Ecto neural progenitor cell (in vitro differentiated cells): ENCODE measurements at places on chromosomes 2 and 18.

DNA sequence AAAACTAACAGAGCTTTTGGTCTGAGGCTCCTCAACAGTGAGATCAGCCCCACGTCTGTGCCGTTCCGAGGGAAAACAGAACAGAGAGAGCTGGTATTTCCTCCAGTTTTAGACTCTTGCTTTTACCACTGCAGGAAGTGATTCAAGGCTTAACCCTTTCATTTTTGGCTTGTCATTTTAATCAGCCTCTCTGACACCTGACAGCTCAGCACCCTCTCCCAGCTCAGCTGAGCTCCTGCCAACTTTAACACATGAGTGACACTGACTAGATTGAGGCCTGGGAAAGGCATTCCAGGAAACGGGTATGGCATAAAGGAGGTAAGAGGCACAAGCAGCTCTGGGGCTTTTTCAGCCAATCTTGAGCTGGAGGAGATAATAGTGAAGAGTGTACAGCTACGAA, 239.4 kb upstream of the SKOR2 start:
- DNase-seq, result no peak

- no peak for DNase-seq
Measured at GRCh38 chr2:187349326-187349944, 98.6 kb downstream of the CALCRL start.

GRCh38 chr2:9599430-9599829, 31.4 kb downstream of the YWHAQ start:
- DNase-seq, result no peak

DNA sequence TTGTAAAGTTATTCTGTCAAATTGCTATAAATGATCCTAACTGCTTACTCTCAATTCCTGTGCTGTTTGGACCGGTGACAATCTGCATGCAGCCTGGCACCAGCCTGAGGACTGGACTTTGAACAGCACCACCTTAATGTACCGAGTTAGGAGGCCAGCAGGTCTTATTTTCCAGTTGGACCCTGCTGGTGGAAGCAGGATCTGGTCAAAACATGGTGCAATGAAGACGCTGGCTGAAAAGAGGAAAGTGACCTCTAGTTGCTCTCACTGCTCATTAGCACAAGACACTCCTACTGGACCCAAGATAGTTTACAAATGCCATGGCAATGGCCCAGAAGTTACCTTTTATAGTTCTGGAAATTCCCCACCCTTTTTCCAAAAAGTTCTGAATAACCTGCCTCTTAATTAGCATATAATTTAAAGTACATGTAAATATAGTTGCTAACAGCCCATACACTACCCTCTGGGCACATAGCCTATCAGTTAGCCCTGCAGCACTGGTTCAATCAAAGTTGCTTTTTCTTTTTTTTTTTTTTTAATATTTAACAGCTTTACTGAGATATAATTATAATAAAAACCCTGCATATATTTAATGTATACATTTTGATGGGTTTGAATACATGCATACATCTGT, 35.8 kb downstream of the RBKS start:
- no peak for DNase-seq

GRCh38 chr2:3642521-3643215, 15.3 kb upstream of the ALLC start:
- DNase-seq, result peak; percentile 23

DNA sequence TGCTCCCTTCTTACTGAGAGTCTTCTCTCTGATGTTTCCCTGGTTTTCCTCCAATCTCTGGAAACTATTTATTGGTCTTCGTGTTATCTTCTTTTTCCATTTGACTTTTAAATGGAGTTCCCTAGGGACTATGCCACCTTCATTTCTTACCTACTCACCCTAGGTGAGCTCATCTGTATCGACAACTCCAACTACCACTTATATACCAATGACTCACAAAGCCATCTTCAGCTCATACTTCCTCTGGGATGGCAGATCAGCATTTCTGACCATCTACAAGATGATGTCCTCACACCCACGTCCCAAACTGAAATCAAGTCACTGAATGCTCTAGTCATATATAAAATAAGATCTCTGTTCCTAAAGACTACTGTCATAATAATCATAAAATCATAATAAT, 40.6 kb downstream of the CFAP210 start:
- DNase-seq, result no peak

DNA sequence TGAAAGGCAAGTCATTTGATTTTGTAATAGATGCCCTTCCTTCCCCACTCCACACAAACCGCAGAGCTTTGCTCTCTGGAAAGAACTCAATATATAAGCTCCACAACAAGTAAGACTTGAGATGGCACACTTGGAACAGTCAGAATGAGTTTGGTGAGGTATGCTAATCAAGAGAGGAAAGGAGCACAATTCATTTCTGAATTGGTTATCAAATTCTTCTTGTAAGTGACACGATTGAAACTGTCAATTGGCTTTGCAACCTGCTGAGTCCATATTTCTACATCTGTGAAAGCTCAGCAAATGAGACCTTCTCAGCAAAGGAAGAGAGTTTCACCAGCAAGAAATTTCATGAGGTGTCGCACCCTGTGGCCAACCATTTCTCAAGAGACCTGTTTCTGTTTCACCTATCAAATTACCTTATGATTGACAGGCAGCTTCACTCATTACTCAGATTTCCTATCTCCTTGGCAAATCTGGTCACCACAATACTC, 19.1 kb downstream of the CTLA4 start:
- DNase-seq, result no peak

DNA sequence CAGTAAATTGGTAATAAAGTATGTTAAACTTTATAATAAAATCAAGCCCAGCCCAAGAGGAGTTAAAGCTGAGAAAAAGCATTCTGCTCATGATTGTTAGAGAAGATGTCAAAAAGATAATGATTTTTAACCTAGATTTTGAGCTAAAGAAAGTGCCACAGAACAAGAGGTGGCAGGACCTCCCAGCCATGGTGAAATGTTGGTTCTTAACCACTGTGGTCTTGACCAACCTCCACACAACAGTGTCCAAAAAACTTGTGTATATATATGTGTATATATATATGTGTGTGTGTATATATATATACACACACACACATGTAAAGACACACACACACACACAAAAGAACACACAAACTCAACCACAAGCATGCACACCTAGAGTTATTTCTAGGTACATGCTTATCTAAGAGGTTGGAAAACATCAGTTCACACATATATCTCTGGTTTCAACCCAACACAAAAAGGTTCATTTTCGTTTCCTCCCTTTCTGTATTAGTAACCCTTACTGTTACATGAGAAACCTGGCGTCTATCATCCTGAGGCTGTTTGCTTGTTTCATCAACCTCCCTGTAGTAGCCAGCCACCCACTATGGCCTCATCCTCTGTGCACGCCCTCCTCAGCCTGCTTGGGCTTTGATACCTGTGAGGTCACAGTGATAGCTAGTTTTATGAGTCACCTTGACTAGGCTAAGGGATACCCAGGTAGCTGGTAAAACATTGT, 631.8 kb upstream of the ID2 start:
- DNase-seq, result no peak

- DNase-seq, result no peak
Measured at GRCh38 chr18:297936-298335, 30.1 kb upstream of the THOC1 start.

- DNase-seq, result no peak
Measured at GRCh38 chr2:30694286-30695055, 112.8 kb downstream of the CAPN13 start.

- DNase-seq, result no peak
Measured at GRCh38 chr2:133411857-133412256, 156.4 kb downstream of the NCKAP5 start.

- DNase-seq, result no peak
Measured at GRCh38 chr2:240793313-240794177, 26.5 kb downstream of the KIF1A start.

- peak; percentile 93 for DNase-seq
Measured at GRCh38 chr2:112726487-112727190, 5.8 kb downstream of the NT5DC4 start.

- DNase-seq, result no peak
Measured at GRCh38 chr2:44948565-44949328, 7.2 kb downstream of the SIX3 start.

GRCh38 chr18:56869189-56869777, 218.1 kb downstream of the WDR7 start:
- no peak for DNase-seq

GRCh38 chr2:714005-714741, 37.0 kb upstream of the TMEM18 start:
- peak; percentile 67 for DNase-seq

GRCh38 chr2:9993488-9994165, 42.1 kb downstream of the GRHL1 start:
- DNase-seq, result no peak

- peak; percentile 73 for DNase-seq
Measured at GRCh38 chr18:9708057-9708433, at the start of gene RAB31. TSS of gene RAB31 (plus strand) at chr18:9708301. CDS start at chr18:9708406, 105 bp downstream.

DNA sequence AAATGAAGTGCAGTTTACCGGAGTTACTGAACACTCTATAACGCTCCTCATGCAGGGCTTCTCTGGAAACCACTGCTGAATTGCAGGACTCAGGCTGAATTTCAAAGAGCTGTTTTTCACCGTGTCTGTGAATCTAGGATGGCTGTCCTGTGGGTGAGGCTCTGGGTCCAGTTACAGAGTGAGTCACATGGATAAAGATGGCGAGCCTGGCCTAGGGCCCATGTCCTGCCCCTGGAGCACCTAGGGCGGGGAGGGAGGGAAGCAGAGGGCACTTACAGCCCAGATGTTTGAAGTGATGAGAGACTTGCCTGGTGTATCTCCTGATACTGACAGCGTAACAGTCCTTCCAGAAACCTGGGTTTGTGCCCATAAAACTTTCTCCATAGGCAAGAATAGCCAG, 583.0 kb downstream of the IRS1 start:
- DNase-seq, result no peak

- no peak for DNase-seq
Measured at GRCh38 chr2:35785564-35785963, 570.0 kb upstream of the CRIM1 start.

DNA sequence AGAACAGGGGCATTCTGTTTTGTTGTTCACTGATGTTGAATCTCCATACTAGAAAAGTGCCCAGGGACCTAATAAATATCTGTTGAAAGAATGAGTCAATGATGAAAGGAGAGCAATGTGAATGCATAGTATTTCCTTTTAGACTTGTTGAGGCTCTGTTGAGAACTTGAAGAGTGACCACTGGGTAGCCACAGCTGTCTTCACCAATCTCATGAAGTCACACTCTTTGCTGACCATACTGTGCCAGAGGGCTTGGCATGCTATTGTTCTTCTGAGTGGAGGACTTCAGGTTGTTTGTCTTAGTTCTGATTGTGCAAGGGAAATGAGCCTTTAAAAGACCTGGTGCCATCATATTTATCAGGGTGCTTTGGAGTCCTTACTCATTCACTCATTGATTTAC, 41.6 kb upstream of the NT5C1B start:
- DNase-seq, result no peak

DNA sequence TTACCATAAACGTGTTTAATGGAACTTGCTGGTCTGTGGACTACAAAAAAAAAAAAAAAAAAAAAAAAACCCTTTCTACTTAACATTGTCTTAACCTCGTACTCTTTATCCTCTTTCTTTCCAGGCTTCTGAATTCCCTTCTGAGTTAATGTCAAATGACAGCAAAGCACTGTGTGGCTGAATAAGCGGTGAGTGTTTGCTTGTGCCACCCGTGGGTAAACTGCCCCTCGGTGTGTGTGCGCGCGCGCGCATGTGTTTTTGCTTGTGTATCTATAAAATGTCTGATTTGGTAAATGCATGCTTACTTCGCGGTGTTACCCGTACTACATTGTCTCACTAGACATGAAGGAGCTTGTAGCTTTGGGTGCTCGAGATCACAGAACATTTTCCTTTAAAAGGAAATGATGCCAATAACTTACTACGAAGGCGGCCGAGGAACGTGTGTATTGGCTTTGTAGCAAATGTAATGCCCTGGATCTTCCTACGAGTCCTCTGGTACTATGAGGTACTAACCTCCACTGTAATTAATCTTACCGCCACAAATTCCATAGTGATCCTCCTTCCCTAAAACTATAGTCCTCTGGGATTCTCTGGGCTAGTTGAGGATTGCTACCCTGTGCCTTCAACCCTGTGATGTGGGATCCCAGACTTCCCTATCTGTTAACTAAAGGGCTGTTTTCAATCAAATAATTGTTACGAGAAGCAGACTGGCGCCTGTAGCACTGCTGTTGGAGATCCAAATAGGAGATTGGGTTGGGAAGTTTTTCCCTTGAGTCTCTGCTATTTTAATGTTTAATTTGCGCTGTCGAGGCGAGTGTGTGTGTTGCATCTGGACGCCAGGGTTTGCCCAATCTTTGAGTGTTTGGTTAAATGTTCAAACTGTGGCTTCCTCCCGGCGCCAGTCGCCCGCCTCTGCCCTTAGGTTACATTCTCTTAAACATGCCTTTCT, 1.1 kb downstream of the ID2 start:
- no peak for DNase-seq

DNA sequence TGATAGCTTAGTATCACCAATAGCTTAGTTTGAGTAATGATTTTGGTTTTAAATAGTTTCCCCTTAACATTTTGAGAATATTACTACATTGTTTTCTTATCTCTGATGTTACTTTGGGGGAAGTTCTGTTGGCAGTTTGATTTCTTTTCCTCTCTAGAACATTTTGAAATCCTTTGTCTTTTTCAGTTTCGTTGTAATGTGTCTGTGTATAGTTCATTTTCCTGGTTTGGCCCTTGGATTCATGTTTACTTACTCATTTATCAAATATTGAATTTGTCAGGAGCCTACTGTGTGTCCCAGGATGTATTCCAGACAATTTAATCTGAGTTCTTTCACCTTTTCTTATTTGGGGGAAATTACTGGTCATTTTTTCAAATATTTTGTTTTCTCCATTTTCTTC, 16.7 kb downstream of the ANKRD12 start:
- DNase-seq, result no peak

- no peak for DNase-seq
Measured at GRCh38 chr2:15568874-15569273, 7.7 kb upstream of the NBAS start.

- DNase-seq, result no peak
Measured at GRCh38 chr2:60212181-60212945, 341.1 kb downstream of the BCL11A start.

GRCh38 chr2:43114210-43114609, 112.2 kb downstream of the ZFP36L2 start:
- no peak for DNase-seq

- DNase-seq, result no peak
Measured at GRCh38 chr2:26612034-26612433, 29.1 kb downstream of the CIB4 start.

GRCh38 chr2:159910951-159911350, 112.9 kb upstream of the CD302 start:
- no peak for DNase-seq

DNA sequence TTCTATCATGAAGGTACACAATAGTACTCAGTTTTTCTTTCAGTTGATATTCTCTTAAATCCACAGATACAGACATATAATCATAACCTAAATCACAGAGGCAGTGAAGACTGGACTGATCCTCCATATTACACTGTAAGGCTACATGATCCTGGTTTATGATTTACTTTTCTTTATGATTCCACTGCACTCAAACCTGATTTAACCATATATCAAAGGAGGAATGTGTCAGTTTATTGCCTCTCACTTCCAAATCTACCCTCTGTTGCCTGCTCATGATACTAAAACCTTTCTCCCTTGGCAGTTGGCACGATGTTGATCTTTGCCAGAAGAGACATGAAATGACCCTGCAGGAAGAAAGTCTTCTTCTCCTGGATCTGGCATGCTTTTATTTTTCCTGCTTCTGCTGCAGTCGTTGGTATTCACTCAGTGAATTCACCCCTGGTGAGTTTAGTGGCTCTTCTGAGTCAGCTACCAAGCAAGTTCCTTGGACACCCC, 426.4 kb downstream of the MBD2 start:
- DNase-seq, result no peak

GRCh38 chr2:64698668-64699444, 45.1 kb upstream of the SERTAD2 start:
- no peak for DNase-seq
